ENCODE measurements at places on chromosomes 12 and 14. TPM values are rescaled to one million over a fixed set of nuclear protein-coding genes. Genes with fewer than 3 reads are reported as not detected.

Gene LMO3
- total RNA-seq = not detected

Gene VPS33A
- 18.7 TPM for total RNA-seq

Gene POLE2
- total RNA-seq = 11.6 TPM

Gene C1QL4
- total RNA-seq = 6.5 TPM

All from A549 treated with CORT108297 at 1 μM for 4 hours (cell line).